ENCODE measurements at places on chromosomes 13 and 19. TPM values are rescaled to one million over a fixed set of nuclear protein-coding genes. Genes with fewer than 3 reads are reported as not detected.
A peak's percentile ranks its signal among the peaks of the same experiment; 100 is the strongest.

NKPD1 gene
- total RNA-seq: not detected

DNA sequence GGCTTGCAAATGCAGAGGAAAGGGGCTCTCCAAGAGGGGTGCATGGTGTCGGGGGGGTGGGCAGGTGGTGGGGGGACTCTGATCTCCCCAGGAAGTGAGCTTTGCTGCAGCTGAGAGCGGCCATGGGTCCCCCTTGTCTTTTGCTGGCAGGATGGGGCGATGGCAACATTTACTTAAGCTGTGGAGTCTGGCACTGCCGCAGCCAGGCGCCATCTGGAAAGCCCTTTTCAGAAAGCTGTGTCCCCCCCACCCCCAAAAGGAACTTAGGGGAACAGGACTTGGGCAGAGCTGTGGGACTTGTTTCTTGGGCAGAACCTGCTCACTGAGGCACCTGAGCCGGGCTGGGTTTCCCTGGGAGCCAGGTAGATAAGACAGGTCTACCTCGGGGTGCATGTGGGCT, 80.7 kb downstream of the ZNF536 start:
- DNase-seq: no peak

- no peak for DNase-seq
These were observed 19.7 kb downstream of the SUGP1 start for GRCh38 chr19:19300613-19301012.

- no peak for DNase-seq
These were observed 131.1 kb upstream of the HTR2A start for GRCh38 chr13:47027780-47028437.

USP12 gene
- 16.9 TPM for total RNA-seq

- DNase-seq: no peak
These were observed 930 bp upstream of the FBN3 start for GRCh38 chr19:8150178-8150865.

DAZAP1 gene
- total RNA-seq: 63.3 TPM

DNA sequence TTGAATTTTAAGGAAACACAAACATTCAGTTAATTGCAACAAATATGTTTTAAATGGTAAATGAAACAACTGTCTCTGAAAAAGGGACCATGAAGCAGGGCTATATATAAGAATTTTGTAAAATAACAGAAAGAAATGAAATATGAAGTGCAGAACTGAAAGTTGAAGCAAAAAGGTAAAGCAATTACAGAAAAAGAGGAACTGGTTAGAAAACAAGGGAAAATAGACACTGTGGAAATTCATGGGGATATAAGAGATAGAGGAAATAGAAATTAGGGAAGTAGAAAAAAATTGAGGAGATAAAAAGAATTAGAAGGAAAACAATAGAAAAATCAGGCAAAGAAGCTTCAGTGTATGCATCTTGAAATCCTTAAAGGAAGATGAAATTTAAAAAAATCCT, 40.0 kb upstream of the TDRD3 start:
- no peak for DNase-seq

CABP5 gene
- total RNA-seq: not detected

DNASE2 gene
- 28.3 TPM for total RNA-seq

GRCh38 chr13:110913322-110914080, 1.4 kb downstream of the ANKRD10 start:
- peak; percentile 62 for DNase-seq

- DNase-seq: peak; percentile 99
These were observed 1.4 kb downstream of the PEG3 start for GRCh38 chr19:56838909-56839651.

GRCh38 chr19:52335768-52336116, 301 bp upstream of the ZNF610 start:
- DNase-seq: no peak

DNA sequence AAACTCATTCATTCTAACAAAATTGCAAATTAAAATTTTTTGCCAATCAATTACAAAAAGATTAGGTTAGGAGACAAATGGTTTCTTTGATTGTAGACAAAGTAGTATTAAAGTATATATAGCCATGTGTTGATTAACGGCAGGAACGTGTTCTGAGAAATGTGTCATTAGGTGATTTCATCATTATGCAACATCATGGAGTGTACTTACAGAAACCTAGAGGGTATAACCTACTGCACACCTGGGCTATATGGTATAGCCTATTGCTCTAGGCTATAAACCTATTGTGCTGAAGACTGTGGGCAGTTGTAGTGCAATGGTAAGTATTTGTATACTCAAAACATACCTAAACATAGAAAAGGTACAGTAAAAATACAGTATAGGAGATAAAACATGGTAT, 906.8 kb upstream of the SPRY2 start:
- no peak for DNase-seq

DNA sequence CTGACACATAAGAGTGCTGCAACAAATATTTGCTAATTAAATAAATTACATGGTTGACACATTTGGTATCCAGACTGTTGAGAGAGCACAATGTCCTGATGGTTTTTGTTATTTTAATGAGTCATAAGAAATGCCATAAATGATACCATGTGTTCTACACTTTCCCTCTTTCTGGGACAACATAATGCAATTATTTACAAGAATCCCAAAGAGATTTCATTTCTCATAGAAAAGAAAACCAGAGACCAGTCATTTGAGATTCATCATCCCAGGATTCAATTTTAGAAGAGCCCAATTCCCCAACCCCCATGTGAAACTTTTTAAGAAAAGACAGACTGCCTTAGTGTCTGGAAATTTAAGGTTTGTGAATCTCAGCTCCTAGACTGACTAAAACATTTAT, 399.6 kb downstream of the DCT start:
- no peak for DNase-seq

DNA sequence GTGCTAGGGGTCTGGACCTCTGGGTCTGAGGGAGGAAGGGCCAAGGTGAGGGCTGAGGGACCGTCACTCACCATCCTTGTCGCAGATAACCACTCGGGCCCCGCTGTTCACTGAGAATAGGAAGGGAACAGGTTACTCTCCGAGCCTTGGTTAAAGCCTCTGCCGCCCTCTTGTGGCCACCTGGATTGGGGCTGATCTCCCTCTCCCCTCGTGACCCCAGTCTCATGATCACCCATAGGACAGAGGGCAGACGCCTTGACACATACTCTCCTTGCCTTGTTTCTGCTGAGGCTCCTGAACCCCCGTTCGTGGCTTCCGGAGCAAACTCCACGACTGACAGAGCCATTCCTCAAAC, 580 bp downstream of the HSD17B14 start:
- DNase-seq: peak; percentile 98

CCL25 gene
- not detected for total RNA-seq

DNA sequence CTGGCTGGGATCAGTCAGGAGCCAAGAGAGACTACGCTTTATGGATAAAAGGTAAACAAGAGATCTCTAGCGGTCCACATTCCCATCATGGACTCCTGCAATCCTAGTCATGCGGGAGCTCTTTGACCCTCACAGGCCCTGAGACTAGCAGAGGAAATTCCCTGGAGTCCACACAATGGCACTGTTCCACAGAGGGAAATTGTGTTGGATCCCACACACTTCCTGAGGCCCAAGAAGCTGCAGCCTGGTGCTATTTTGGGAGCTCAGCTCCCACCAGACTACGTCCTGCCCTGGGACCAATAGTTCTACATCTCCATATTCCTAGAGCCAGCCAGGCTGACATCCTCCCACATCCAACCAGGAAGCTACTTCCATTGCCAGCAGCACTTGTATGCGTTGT, 2358.4 kb downstream of the PCDH9 start:
- no peak for DNase-seq

DNA sequence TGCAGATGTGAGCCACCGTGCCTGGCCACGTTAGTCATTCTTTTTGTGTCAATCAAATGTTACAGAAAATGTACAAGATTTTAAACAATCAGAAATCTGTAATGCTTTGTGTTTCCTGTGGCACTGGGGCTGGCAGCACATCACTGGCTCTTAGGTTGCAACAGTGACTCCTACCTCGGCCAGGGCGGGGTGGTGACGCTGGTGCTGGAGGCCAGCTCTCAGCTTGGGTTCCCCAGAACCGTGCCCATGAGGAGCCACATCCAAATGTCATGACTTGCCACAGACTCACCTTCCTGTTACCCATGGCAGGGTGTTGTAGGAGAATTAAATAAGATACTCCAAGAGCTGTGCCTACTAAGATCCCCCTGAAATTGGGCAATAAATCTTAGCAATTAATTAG, 161.7 kb downstream of the TEX29 start:
- no peak for DNase-seq

DNA sequence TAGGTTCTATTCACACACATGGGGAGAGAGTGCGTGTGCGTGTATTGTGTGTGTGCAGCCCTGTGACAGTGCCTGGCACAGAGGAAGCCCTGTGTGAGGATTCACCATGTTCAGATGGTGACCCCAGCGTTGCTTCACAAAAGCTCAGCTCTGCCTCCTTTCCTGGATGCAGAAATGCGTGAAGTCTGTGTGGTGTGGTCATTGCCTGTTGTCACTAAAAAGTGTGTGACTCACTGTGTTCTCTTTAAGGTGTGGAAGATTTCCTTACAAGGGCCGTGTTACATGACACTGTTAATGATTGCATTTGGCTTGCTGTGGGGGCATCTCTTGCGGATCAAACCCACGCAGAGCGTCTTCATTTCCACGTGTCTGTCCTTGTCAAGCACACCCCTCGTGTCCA, 19.5 kb upstream of the DCUN1D2 start:
- no peak for DNase-seq

PRR36 gene
- total RNA-seq: 1.0 TPM

VSIG10L gene
- 1.3 TPM for total RNA-seq

DNA sequence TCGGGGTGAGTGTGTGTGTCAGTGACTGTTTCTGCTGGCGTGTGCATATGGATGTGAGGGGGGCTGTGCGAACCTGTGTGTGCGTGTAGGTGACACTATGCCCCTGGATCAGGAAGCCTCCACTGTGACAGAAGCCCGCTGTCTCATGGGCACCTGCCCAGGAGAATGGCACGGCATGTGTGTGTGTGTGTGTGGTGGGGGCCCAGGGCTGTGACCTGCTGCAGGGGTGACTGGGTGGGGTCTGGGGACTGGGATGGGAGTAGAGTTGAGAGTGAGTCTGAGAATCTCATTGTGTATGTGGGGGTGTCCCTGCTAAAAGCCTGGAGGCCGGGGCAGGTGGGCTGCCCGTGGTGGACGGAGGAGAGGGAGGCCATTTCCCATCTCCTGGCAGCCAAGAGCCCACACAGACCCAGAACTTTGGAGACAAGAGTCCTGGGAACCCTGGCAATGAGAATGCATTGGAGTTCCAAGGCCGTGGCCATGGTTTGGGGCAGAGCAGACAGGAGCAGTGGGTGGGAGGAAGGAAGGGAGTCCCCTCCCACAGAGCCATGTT, 6.4 kb upstream of the TPM4 start:
- DNase-seq: no peak

RASGRP4 gene
- total RNA-seq: 1.6 TPM

DNA sequence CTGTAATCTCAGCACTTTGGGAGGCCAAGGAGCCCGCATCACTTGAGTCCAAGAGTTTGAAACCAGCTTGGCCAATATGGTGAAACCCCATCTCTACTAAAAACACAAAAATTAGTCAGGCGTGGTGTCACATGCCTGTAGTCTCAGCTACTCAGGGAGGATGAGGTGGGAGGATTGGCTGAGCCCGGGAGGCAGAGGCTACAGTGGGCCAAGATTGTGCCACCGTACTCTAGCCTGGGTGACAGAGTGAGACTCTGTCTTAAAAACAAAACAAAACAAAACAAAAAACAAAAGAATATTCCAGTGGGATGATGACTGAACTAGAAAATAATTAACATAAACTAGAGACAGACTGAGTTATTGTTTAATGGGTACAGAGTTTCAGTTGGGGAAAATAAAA, 81.7 kb upstream of the ABCC4 start:
- DNase-seq: no peak

DNA sequence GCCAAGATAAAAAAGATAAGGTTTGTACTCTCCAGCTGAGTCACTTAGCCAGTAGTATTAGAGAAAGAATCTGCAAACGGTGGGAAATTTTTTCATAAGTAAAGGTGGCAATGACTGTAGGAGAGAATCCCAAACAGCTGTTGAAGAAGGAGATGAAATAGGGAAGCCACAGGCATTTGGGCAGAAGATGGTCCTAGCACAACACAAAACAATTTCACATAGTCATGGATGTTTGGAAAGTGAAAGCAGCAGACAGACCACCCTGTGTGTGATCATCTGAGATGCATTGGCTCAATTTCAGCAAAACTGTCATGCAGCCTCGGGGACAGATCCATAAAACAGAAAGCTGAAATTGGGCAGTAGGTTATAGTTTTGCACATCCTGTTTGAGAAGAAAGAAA, 2832.4 kb downstream of the PCDH9 start:
- no peak for DNase-seq

CCDC61 gene
- total RNA-seq: 14.5 TPM

ZSCAN4 gene
- not detected for total RNA-seq

GRCh38 chr13:77055158-77055557, 28.2 kb upstream of the FBXL3 start:
- DNase-seq: no peak

- no peak for DNase-seq
These were observed 6.6 kb downstream of the COLGALT1 start for GRCh38 chr19:17562097-17562496.

- DNase-seq: no peak
These were observed 102.6 kb upstream of the RNF113B start for GRCh38 chr13:98279473-98280175.

GRCh38 chr19:18536475-18536874, 6.9 kb downstream of the FKBP8 start:
- DNase-seq: no peak

DNA sequence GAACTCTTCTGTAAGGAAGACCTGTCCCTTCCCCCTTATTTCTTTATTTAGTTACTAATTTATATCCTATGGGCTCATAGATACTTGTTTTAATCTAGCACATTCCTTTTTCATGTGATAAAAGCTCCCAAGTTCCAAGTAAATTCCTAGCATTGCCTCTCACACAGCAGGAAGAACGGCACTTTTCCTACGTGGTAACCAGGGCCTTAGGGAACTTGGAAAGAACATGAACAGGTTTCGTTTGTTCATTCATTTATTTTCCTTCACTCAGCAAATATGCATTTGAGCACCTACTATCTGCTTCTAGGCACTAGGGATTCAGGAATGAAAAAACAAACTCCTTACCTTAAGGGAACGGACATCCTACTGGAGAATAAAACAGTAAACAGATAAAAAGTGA, 125.1 kb downstream of the SIPA1L3 start:
- DNase-seq: no peak

SMIM44 gene
- not detected for total RNA-seq

DNA sequence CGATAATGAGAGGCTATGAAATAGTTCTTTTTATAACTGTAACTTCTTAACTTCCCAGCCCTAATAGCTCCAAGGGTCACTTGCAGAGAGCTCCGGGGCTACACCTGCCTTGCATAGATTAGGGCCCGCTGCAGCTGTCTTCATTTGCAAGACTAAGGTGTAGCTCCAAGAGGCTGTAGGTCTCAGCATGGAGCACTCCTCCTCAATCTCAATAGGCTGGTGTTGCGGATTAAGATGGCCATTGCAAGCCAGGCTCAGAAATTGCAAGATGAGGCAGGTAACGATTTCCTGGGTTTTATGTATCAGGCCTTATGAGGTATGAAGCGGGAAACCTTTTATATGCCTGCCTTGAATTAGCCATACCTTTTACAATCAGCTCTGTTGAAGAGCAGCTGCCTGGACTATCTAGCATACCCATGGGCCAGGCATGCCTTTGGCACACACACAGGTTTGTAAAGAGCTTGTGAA, 185.7 kb downstream of the TM9SF2 start:
- no peak for DNase-seq

Measured in body of pancreas (tissue), 4 donors.